ENCODE measurements at places on chromosomes 3 and 15.

DNA sequence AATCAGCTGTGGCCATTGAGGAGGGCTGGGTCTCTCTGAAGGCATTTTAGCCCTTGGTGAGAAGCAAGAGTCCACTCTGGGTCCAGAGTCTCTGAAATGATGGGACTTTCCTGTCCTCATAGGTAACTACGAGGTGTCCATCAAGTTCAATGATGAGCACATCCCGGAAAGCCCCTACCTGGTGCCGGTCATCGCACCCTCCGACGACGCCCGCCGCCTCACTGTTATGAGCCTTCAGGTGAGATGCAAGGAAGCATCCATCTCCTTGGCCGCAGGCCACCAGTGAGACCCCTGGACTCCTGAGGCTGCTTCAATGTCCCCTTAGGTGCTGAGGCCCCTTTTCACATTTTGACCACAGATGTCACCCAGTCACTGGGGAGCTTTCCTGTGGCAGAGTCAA lies 54.9 kb downstream of the DNASE1L3 start:
- DNase-seq: no peak

- no peak for DNase-seq
These were observed 880 bp upstream of the ARMC8 start for GRCh38 chr3:138186221-138186620.

- DNase-seq: no peak
These were observed 215.7 kb upstream of the TMC3 start for GRCh38 chr15:81589671-81590070.

GRCh38 chr3:127899200-127899599 lies 15.8 kb upstream of the KBTBD12 start:
- DNase-seq: no peak

- no peak for DNase-seq
These were observed 118.9 kb upstream of the IGSF10 start for GRCh38 chr3:151579571-151580270.

DNA sequence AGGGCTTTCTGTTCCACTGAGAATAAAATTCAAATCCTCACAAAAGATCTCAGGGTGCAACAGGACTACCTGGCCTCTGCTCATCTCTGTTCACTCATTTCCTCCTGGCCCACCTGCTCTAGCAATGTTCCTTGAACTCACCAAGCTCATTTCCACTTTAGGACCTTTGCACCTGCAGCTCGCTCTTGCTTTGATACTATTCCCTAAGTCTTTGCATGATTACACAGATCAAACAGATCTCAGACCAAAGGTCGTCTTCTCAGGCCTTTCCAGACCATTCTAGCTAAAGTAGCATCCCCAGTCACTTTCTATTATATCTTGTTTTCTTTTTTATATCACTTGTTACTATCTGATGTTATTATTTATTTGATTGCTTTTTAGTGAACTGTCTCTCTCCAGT lies 54.7 kb downstream of the B3GNT5 start:
- DNase-seq: no peak

DNA sequence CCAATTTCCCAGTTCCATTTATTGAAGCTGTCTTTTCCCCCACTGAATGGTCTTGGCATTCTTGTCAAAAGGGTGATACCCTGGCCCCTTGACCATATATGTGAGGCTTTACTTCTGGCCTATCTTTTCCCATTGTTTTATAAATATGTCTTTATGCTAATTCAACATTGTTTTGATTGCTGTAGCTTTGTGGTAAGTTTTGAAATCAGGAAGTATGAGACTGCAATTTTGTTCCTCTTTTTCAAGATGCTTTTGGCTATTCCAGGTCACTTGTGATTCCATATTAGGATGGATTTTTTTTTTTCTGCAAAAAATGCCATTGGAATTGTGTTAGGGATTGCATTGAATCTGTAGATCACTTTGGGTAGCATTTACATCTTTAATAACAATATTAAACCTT lies 141.2 kb upstream of the MANF start:
- no peak for DNase-seq

DNA sequence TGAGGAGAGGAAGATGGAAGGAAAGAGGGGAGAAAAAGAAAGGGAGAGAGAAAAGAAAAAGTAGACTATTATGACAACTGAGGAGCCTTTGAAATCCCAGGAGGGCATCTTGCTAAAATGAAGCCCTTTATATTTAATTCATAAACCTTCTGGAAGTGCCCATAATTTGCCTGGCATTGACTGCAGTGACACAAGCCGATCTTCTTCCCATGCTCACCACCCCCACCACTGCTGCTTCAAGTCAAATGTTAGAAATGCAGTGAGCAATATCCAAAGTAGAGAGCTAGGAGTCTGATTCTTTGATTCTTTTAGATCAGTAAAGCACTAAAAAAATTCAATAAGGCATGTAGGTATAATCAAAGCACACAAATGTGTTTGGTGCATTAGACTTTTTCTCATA lies 138.7 kb upstream of the SNTN start:
- DNase-seq: no peak

DNA sequence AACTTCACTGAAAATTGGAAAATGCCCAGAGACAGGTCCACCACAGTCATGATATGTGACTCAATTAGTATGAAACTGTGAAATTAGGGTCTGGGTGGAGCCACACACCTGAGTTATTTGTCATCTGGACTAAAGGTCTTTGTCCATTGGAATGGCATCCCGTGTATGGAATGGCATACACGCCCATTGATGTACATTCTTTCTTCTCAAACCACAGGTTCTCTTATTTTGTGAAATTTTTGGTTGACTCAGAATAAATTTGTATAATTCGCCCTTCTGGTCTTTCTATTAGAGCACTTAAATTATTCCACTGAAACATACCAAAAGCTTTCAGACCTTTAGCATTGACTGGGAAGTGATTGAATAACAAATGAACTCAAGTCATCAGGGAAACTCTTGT lies 66.8 kb upstream of the UBE2E1 start:
- DNase-seq: no peak

- no peak for DNase-seq
These were observed 104.0 kb upstream of the IQSEC1 start for GRCh38 chr3:13177236-13177635.

DNA sequence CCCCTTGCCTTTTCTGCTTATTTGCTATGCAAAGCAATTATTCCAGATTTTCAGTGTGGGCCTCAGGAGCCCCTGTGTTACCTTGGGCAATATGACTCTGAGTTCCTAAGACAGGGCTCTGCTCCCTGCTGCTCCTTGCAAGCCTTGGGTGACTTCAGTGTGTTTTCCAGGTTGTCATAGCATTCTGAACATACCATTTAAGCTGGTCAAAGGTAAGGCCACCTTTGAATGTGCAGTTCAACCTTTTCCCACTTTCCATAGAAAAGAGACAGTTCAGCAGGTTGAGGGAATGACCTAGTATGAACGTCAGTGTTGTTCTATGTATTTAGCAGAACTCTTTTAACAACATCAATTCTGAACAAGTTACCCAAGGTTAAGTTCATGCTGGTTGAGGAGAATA lies 302.2 kb downstream of the PTPRG start:
- no peak for DNase-seq

GRCh38 chr15:41013691-41014414 lies 60.6 kb downstream of the CHAC1 start:
- no peak for DNase-seq

DNA sequence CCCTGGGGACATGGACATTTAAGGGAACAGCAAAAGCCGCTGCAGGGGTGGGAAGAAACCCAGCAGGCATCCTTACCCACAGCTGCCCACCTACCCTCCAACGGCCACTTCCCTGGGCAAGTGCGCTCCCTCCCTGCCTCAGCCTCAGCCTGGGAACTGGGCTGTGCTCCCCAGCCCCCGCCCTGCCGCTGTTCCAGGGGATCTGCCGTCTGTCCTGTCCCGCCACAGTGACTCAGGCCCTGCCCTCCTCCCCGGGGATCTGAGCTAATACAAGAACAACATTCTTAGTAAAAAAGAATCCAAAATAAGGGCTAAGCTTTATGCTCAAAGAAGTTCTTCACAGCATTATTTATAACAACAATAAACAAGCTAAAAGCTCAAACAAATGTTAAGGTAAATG lies 7.4 kb upstream of the IQSEC1 start:
- DNase-seq: no peak

- no peak for DNase-seq
These were observed 124.6 kb upstream of the GBE1 start for GRCh38 chr3:81886081-81886480.

- no peak for DNase-seq
These were observed 10.9 kb upstream of the LXN start for GRCh38 chr3:158683230-158683962.
